ENCODE measurements at places on chromosomes 12 and 14.

GRCh38 chr12:10272467-10272866, 35.2 kb upstream of the KLRD1 start:
- DNase-seq, result no peak

GRCh38 chr14:30751646-30752416, 122.5 kb upstream of the COCH start:
- DNase-seq, result no peak

- no peak for DNase-seq
These were observed 2.6 kb upstream of the CAPRIN2 start for GRCh38 chr12:30757316-30757715.

- no peak for DNase-seq
These were observed 18.1 kb downstream of the ZBTB39 start for GRCh38 chr12:56988207-56988739.

DNA sequence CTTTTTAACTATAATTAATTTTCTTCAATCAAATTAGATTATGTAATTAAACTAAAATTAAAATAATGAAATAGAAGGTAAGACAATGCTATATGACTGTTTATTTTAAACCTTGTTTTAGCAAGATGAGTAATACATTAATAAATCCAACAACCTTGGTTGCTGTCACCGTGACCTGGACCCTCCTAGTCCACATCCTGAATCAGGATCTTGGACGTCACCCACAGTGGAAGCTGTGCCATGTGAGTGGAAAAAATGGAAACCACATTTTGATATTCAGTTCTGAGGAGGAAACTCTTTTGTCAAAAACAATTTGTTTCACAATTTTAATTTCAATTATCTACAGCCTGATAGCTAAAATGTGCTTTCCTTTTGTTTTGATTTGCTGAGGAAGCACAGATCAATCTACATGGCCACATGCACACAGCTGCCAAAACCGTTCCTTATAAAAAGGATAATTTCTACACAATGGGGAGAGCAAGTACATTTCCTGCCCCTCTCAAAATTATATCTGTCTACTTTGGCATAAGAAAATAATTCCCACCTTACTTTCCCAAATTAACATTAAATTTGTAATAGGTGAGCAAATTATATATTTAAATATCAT, 255.5 kb downstream of the RASSF9 start:
- DNase-seq, result no peak

DNA sequence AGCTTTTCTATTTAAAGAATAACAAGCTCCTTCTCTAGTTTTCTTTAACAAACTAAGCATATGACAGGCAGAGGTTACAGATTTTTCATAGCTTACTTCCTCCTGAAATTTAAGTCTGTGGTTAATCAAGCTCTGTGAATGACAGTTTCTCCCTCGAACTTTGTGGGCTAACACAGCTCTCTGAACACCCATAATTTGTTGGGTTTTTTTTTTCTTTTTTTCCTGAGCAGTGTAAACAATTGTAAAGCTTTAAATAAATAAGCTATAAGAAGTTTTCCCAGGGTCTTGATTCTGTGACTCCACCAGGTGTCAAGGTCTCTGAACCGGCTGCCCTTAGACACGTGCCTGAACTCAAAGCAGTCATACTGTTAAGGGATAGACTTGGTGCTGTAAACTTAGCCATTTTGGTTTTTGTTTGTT, 128.1 kb upstream of the AMIGO2 start:
- no peak for DNase-seq

- no peak for DNase-seq
These were observed 64.4 kb downstream of the TMX1 start for GRCh38 chr14:51304438-51304837.

DNA sequence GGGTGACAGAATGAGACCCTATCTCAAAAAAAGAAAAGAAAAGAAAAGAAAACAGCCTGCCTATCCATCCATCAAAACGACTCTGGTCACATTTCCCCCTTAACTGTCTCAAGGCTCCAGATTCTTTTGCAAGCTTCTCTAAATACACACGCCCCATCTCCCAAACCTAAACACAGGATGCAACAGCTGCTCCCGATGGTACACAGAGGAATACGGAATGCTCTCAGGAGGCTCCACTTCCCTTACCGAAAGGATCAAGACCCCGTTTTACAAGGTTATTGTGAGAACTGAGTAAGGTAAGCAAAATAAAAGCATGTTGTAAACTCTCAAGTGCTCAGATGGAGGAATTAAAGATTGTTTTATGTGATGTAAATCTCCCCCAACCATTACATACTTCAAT, 62.3 kb downstream of the NT5DC3 start:
- no peak for DNase-seq

DNA sequence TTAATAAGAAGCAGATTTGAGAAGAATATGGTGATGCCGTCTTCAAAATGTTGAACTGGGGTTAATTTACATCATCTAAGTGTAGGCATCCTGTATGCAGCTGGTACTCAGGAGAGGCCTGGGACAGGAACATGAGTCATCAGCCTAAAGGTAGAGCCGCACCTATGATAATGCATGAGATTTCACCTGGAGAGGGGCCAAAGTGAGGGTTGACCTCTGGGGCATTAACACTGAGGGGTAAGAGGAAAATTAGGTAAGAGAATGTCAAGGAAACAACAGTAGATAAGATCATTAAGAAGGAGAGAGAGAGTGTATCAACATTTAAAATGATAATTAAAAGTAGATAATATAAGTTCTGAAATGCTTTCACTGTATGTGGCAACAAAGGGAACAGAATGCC, 20.2 kb upstream of the SSTR1 start:
- DNase-seq, result no peak

DNA sequence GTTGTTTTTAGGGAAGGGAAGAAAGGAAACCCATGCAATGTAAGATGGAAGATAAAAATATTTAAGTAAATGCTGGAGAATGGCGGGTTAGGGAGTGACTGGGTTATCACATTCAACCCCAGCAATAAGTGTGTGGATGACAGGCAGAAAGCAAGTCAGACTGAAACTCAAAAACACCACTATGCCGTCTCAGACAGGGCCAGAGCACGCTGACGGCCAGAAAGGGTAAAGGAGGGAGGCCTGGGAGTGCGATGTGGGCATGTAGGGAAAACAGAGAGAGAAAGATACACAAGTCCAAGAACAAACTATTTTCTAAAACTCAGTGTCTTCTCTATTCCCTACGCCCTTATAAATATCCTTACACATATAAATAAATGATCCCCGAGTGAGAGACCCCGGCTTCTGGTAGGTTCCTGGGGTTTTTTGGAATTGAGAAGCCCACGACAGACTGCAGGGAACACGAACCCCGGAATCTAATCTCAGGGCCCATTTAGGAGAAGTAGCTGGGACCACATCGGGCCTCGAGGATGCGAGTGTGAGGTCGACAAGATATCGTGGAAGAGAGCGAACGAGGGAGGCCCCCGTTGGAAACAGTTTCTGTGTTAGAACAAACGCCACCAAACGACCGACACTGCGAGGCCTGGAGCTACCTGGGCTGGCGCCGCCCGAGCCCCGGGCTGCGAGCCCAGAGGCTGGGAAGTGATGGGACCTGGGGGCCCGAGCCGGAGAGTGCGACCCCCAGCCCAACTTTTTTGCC, 735 bp upstream of the OTX2 start:
- DNase-seq, result no peak

GRCh38 chr12:108967869-108968540, 52.9 kb downstream of the SVOP start:
- peak; percentile 29 for DNase-seq

- no peak for DNase-seq
These were observed 11.8 kb upstream of the ENDOU start for GRCh38 chr12:47736877-47737676.

DNA sequence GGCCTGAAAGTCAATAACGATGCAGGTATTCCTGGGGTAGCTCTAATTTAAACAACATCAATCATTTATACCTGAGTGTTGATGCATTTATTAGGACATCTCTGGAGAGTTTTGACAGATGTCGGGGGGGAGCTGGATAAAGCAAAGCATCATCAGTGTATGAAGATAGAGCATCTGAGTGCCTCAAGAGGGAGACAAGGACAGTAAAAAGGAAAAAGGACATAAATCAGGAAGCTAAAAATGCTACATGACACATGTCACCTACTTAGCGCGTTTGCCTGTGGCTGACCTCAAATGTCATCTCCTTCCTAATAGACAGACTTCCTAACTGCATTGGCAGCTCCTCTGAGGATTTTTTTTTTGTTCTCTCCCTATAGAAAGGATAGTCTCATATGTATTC, 259.5 kb upstream of the PKP2 start:
- no peak for DNase-seq

GRCh38 chr14:104451474-104451873, 128.1 kb upstream of the C14orf180 start:
- DNase-seq, result no peak

- no peak for DNase-seq
These were observed 21.2 kb downstream of the GPRC5D start for GRCh38 chr12:12930633-12931219.

GRCh38 chr14:50363714-50364111, 33.0 kb downstream of the CDKL1 start:
- DNase-seq, result no peak

DNA sequence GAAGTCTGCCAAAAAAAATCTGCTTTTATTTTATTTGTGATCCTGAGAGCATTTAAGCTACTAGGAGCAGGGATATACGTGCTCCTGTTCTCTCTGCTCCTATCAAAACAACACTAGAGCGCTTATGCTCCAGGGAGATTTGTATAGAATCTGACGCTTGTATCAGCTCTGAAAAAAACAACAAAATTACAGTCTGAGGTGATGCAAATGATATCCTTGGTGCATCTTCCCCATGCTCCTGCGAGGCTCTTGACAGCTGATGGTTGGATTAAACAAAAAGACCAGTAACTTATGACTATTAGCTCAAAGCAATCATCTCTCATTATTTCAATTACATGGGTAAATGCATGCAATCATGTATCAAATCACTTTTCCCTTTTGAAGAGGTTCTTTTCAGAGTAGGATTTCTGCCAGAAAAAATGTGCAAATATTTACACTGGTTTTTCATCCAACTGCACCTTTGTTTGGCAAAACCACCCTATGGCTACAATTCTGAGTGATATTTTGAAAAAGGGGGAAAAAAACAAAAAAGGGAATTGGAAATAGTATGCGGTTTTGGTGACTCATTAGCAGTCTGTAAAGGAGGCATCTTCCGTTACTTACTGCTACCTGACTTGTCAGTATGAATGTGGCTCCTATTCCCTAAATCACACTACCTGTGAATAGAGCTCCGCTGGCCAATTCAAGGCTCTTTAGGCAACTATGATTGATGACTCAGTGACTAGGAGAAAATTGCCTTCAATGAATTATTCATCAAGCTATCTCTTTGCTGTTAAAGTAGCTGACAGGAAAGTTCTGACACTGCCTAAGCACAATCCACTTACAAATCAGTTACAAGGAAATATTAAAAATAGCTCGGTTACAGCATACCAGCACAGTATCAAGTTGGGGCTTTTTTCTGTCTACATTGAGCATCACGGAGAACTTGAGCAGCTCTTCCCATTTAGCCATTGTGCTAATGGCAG, 450.0 kb downstream of the FOXG1 start:
- no peak for DNase-seq

DNA sequence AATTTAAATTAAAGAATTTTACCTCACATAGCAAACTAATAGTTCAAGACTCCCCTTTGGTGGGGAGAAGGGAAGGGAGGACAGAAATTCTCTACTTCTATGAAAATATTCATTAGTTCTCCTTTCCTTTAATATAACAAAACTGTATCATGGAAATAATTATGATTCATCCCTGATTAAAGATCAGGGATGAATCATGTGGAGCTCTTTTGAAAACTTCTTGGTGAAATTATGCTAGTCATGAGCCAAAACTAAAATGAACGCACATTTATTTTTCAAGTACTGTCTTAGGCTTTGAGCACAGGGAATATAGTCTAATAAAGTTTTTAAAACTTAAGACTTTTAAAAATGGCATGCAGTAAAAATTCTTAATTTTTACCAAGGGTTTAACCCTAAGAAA, 17.1 kb downstream of the TMBIM4 start:
- DNase-seq, result no peak

DNA sequence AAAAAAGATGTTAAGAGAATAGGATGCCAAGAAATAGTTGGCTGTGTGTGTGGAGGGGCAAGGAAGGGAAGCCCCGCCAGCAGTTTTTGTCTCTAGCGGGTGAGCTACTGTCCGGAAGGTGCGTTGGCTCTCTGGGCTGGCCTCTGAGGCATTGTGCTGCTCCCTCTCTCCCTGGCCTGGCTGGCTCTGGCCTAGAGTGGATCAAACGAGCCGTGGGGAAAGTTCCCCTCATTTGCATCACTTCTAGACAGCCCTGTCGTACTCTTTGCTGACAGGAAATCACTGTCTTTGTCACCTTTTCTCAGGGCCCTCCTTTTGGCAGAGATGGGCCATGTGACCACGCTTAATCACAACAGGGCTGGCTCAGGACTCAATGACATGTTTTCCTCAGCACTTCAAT, 236.1 kb upstream of the NPAS3 start:
- DNase-seq, result no peak

DNA sequence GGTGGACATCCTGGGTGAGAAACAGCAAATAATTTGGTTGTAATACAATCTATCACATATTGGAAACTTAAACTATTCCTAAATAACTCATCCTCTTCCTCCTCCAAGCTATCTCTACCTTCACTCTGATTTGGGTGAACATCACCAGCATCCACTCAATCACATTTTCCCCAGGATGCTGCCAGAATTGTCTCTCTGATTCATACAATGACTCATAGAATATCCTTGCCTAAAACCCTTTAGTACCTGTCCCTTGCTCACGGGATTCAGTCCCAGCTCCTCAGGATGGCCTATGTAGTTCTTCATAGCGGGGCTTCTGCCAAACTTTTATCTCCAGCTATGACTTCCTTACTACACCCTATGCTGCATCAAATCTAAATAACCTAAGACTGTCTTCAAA, 146.8 kb downstream of the EMP1 start:
- no peak for DNase-seq

DNA sequence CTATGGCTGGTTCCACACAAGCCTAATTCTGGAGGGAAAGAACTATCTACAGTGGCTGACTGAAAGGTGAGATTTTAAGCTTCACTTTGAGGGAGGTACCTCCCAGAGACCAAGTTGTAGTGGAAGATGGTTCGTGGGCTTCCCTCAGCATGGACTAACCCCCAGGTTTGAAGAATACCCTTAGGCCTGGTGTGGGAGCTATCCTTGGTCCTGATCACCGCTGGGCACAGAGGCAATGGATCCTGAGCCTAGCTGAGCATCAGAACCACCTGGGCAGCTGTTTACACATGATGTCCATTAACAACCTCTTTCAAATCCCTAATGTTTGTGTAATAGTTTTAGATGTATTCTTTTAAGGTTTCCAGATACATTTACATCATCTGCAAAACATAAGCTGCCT, 10.3 kb downstream of the DAO start:
- no peak for DNase-seq

DNA sequence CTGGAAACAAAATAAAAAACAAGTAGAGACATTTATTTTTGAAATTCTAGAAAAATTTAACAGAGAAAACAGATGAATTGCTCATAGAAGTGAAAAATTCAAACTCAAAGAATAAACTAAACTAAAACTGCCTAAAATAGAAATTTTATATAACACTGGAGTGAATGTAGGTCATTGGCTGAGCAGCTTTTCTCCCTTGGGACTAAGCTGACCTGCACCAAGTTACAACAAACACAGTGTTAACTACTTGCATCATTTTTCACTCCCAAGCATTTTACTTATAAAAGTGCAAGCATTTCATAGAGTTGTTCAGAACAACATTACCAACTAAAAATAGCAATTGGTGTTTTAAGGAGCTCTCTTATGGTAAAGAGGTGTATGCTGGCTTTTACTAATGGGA, 298.1 kb downstream of the MED13L start:
- no peak for DNase-seq

All from HuH-7.5 (cell line).